ENCODE measurements at places on chromosomes 6 and 20.

DNA sequence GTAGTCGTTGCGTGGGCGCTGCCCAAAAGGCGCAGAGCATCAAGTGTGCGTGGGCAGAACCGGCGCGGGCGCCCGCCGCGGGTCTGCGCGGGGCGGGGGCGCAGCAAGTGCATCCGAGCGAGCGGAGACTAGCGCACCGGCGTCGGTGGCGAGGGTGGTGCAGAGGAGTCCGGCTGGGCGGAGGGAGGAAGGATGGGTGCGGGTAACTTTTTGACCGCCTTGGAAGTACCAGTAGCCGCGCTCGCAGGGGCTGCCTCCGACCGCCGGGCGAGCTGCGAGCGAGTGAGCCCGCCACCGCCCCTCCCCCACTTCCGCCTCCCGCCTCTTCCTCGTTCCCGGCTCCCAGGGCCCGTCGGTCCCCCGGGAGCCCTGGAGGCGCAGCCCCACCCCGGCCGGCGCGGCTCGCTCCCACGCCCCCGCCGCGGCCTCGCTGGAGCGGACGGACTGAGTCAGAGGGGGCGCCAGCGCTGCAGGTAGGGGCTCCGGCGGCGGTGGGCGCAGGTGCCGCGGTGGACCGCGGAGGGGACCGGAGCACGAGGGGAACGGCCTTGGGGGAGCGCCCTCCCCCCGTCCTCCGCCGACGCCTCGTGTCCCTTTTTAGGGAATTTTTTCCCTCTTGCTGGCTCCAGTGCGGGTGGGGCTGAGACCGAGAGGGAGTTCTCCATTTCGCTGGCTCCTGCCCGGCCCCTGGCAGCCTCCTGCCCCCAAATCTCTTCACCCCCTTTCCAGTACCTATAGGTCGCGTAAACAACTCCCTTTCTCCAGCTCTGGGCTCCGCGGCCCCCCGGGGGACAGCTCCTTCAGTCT, 1.6 kb upstream of the DBNDD2 start:
- no peak for DNase-seq

DNA sequence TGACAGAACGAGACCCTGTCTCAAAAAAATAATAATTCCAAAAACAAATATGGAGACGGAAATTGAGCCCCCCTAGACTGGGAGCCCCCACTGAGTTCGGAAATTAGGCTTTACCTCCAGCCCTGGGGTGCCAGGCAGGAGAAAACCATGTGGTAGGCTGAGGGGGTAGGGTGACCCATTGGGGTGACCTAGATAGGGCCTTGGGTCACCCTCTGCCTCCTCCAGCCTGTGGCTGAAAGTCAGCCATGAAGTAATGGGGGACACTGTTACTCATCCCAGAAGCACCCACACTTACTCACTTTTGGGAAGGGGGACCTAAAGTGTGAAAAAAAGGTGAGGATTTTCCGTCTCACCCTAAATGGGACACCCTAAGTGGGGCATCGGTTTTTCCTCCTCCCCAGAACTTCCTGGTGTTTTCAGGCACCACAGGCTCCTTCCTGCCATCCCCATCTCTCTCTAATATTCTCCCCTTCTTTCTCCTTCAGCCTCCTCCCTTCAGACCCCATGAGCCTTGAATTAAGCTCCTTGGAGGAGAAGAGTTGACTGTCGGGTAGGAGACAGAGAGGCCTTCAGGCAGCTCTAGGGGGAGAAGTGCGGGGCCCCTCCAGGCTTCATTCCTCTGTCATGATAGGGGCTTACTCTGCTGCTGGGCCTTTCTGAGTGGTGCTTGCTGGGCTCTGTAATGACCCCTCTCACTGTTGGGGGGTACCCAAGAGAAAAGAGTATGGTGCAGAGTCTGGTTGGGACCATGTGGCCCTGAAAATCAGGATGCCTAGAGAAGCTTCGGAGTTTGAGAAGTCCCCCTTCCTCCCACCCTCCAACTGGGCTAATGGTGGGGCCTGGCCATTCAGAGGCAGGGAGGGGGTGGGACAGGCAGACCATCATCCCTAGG, 2.4 kb downstream of the LTB start:
- DNase-seq = no peak

- no peak for DNase-seq
Measured at GRCh38 chr6:10413262-10413849, 1.5 kb downstream of the TFAP2A start.

GRCh38 chr6:109306733-109307132, 75.5 kb downstream of the CD164 start:
- DNase-seq = no peak

DNA sequence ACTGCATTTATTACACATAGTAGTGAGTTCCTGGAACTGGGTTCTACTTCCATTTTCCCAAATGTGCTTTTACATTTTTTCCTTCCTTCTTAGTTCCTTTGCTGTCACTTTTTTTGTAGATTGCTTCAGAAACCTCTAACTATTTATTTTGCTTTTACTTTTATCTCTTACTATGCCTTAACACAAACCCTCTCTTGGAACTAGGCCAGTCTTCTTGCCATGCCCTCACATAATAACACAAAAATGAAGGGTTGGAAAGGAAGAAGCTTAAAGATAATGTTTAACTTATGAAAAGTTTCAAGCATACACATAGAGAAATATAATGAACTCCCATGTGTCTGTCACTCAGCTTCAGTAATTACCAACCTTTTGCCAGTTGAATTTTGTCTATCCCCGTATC, 27.1 kb downstream of the TOP1 start:
- no peak for DNase-seq

DNA sequence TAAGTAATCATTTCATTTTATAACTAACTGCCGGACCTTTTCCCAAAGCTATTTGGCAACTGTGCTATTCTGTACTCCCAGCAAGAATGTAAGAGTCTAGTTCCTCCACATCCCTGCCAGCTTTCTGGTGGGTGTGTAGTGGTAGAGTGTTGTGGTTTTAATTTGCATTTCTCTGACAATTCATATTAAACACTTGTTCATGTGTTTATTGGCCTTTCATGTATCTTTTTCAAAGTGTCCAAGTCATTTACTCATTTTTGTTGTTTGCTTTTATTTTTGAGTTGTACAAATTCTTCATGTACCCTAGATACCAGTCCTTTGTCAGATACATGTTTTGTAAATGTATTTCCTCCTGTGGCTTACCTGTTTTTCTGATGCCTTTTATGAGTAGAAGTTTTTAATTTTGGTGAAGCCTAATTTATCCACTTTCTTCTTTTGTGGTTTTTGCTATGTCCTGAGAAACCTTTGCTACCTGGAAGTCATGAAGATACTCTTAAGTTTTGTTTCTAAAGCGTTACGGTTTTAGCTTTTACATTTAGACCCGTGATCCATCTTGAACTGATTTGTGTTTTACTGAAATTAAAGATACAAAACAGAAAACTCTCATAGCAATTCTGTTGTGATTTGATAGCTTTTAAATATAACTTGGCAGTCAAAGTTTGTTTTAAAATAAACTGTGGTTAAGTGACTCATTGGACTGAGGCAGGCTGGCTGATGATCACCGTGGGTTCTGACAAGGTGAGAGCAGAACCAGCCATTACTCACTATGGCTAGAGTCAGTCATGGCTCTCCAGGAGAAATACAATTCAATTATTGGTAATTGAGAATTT, 8.0 kb downstream of the MYLIP start:
- no peak for DNase-seq

- DNase-seq = no peak
Measured at GRCh38 chr6:227074-227782, 65.1 kb upstream of the DUSP22 start.

- DNase-seq = no peak
Measured at GRCh38 chr6:160730911-160731310, 28.9 kb downstream of the PLG start.

DNA sequence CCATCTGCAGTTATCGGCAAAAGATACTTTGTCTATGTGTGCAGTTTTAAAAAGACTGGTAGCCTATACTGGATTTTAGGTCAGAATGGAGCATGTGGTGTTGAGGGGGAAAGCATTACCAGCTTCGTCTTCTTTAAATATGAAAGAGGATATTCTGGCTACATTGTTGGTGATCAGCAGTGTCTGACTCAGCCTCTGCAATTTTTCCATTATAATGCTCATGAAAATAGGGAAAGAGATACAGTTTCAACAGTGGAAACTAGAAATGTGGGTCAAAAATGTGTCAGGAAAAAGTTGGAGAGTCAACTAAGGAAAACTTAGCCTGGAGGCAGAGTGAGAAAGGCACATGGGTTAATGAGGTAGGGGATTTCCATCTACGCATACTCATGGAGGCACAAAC, 45.2 kb downstream of the HDGFL1 start:
- no peak for DNase-seq

DNA sequence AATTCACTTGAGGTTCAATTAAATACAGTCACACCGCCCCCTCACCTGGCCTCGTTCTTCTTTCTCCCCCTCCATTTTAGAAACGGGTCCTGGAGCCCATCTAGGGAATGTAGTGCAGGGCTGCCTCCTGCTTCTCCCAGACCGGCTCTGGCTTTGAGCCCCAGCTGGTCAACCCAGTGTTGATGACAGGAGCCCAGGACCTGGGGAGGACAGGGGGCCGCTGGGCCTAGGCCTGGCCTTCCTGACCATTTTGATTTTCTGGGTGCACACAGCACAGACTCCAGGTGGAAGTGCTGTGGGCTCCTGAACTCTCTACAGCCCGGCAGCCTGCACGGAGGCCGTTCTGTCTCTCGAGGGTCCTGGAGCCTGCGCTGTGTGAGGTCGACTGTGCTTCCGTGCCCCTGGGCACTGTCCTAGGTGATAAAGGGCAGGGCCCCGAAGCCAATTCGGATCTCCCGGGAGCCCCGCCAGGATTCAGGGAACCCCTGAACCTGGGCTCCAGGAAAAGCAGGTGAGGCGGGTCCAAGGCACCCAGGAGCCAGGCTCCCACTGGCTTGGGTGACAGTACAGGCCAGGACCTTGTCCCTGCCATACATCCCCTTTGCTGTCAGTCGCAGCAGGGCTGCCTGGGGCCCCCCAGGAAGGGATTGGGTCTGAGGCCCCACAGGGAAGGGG, 23.3 kb downstream of the NPEPL1 start:
- DNase-seq = no peak

DNA sequence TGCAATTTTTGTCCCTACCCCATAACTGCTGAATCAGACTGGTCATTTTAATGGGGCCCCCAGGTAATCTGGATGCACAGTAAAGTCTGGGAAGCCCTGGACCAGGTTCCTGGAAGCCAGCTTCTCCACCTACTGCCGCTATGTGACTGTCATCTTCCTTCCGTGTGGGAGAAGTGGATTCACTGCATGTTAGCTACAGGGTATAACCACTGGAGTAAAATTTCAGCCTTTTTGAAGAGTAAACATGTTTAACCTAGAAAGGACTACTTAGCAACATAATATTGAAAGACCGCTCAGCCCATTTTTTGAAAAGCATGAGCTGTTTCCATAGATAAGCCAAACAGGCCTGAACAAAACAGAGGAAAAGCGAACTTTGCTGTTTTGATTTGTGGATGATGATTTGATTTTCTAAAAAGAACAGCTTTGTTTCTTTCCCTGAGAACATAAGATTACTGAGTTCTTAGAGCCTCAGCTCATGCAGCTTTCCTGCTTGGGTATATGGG, 208.1 kb downstream of the PLCB4 start:
- DNase-seq = no peak

DNA sequence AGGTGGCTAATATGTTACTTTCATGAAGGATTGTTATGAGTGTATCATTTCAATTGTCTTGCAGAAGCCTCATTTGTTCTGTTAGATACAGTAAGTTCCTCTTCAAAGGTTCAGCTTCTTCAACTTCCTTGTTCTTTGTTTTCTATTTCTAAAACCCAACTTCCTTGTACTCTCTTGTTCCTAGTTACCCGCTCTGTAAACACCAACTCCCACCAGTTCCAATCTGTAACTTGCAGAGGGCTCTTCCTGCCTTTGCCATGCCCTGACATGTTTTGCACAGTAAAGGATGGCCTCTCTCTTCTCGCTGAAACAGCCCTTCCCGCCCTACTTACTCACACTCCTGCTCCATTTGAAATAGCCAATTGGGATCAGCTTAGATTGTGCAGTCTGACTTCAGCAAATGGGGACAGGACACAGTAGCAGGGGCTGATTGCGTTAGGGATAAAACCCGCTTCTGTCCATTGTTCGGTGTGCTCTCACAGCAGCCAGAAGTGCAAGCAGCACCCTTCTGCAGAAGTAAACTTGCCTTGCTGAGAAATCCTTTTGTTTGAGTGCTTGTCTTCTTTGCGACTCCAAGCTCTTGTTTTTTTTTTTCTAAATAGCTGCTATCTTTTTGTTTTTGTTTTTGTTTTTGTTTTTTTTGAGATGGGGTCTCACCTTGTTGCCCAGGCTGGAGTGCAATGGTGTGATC, 45.9 kb upstream of the POU5F1 start:
- DNase-seq = no peak

- no peak for DNase-seq
Measured at GRCh38 chr6:116192786-116193185, 61.1 kb downstream of the TSPYL4 start.

- DNase-seq = no peak
Measured at GRCh38 chr20:43178080-43178479, 11.6 kb downstream of the PTPRT start.

- no peak for DNase-seq
Measured at GRCh38 chr6:28207510-28208110, 17.5 kb upstream of the ZSCAN9 start.

GRCh38 chr20:8633366-8633765, 435.5 kb upstream of the PLCB4 start:
- no peak for DNase-seq

DNA sequence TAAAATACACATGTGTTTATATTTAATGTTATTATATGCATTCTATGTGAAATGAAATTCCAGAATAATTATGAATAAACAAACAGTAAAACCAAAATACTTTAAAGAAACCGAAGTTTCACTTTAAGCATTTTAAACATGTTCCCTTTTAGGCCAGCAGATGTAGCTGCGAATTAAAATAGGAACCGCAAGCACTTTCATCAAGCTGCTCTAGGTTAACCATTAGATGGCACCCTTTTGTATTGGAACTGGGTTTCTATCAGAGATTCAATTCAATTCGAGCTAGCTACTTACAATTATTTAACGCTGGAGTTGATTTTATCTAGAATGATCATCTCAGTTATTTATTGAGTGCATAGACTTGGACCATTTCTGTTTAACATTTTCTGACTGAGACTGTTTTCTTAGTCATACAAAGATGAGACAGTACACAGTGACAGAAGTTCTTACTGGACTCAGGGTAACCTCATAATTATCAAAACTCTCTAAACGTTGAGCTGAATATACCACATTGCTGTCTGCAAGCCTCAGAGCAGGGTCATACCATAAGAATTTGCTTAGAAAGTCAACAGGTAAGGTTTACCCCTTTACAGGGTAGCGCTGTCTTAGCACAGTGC, 8.5 kb downstream of the TMEM242 start:
- no peak for DNase-seq

GRCh38 chr20:19347943-19348456, 135.6 kb downstream of the SLC24A3 start:
- no peak for DNase-seq

GRCh38 chr20:16947479-16947878, 199.3 kb downstream of the OTOR start:
- DNase-seq = no peak

GRCh38 chr6:154890874-154891273, 104.2 kb upstream of the TIAM2 start:
- no peak for DNase-seq

DNA sequence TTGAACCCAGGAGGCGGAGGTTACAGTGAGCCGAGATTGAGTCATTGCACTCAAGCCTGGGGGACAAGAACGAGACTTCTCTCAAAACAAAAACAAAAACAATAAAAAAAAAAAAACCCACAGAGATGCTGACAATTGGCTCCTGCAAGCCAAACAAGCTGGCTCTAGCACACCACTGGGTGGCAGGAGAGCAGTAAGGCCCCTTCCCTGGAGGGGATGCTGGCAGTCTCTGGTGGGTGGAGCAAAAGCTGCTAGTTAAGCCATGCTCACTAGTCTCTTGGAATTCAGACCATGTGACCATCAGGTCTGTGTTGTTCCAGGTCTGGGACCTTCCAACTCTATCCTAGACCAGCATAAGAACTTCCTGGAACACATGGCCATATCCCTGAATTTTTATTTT, 18.9 kb upstream of the DSN1 start:
- DNase-seq = no peak

Measured in activated naive CD4-positive, alpha-beta T cell (primary cell).